AG10803 (cell line): ENCODE measurements at places on chromosomes 1 and 21.

- peak; percentile 30 for DNase-seq
Measured at GRCh38 chr1:151594143-151594625, 17.7 kb upstream of the SNX27 start.

- DNase-seq: peak; percentile 79
Measured at GRCh38 chr1:9438431-9439073, 100.7 kb upstream of the SLC25A33 start.

DNA sequence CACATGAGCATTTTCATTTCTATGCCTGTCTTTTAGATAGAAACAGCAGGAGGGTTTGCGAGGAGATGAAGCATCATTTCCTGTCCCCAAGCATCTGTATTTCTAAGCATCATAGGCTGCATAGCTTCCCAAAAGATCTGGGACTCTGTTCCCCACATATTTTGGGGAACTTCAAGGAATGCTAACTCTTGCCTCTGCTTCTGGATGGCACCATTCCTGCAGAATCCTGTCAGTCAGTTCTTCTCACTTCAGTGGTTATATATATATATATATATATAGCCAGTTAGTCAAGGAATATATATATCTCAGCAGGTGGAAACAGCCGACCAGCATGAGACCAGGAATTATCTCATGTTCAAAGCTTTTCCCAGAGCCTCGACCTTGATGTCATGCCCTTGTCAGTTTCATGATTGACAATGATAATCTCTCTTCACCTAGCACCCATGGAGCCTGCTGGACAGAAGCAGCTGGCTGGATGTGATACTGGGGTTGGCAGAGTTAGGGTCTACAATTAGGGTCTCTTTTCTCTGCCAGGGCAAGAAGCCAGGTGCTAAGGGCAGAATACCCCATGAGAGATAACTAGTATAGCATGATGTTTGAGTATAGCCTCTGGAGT, 2.4 kb downstream of the PFKFB2 start:
- no peak for DNase-seq

DNA sequence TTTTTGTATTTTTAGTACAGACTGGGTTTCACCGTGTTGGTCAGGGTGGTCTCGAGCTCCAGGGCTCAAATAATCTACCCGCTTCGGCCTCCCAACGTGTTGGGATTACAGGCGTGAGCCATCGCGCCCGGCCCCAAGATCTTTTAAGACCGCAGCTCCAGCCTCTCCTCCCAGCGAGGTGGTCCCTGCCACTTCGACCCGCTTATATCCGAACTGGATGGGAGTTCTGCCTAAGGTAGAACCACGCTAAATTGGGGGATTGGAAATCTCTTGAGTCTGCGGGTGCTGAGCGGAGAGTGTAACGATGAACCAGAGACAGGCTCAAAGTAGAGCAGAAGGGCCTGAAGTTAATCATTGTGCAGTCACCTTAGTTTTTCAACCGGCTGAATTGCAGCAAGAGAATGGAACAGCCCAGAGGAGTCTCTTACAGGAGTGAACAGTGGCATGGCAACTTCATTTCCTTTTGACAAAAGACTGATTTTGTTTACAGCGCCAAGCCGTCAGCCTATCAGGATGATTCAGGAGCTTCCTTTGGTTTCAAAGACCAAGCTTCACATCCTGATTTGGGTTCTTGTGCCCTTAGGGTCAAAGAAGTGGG, 726 bp upstream of the CYB5R1 start:
- no peak for DNase-seq

DNA sequence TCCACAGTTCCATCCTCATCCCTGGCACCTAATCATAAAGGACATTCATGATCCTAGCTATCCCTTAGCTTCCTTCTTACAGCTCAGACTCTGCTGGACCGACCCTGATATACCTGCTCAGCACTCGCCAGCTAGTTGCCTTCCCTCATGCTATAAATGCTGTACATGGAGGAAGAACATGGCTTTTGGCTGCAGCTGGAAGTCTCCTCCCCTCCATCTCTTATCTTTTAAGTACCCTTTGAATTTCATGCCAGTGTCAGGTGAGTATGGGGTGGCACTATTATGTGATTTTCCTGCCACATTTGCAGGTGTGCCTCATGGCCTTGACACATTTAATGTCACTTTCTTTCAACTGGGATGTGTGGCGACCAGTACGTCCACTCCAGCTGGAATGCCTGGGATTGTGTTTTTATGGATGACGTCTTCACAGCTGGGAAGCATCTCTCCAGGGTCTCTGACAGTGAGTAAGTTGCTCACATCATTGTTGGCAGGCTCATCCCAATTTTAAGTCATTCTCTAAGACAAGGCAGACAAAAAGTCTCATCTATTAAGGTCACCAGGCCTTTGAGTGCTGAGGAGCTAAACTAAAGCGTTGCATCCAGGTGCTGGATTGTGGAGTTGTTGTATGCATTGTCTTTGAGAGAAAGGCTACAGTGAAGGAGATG, 43.4 kb downstream of the RUNX1 start:
- DNase-seq: peak; percentile 28

- DNase-seq: peak; percentile 83
Measured at GRCh38 chr21:45102391-45102932, 28.1 kb downstream of the ADARB1 start.

DNA sequence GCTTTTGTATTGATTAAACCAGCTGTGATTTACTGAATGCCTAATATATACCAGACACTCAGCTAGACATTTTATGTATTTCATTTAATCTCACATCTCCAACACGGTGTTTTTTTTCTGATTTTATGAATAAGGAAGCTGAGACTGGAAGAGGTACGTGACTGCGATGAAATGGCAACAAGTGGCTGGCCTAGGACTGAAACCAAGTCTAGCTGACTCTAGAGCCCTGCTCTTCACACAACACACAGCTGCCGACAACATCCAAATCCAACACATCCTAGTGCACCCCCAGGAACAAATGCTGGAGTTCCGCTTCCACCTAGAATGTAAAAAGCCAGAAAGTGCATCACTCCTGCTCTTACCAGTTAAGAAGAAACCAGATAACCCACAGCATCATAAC, 10.7 kb upstream of the TOMM20 start:
- no peak for DNase-seq

DNA sequence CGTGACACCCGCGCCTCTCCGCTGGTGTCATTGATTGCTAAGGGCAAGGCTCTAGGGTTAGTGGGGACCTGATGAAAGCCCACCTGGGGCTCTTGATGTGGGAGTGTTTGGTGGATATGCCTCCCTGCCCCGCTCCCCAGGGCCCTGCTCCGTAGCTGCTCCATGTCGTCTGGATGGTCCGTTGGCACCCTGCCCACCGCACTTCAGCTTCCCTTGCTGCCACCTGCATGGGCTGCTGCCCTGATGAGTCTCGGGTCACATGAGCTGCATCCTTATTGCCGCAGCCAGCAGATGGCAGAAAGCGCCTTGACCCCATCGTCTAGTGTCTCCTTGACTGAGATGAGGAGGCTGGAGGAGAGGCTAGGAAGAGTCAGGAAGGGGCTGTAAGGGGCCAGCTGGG, 439.4 kb downstream of the CAMTA1 start:
- no peak for DNase-seq

- peak; percentile 94 for DNase-seq
Measured at GRCh38 chr1:198880818-198881597, 242.2 kb downstream of the PTPRC start.

DNA sequence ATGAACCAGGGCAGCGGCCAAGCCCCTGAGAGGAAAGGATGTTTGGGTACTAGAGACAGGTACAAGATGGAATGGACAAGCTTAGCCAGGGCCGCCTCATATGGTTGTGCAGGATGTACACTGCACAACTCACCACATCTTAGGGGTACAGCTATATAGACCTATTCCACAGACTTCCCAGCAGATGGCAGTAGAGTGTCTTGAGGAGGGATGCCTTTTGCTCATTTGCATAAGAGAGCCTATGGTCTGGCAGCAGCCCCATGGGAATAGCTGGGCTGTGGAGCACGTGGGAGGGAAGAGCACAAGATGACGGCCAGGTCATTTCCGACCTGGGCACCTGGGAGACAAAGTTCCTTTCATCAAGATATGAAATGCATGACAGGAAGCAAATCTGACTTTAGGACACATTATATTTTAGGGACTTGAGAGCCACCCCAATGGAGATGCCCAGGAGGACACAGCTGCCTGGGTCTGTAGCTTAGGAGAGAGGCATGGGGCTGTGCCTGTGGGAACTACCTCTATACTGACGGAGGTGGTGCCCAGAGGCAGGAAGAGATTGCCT, 215.5 kb downstream of the KCNJ6 start:
- peak; percentile 82 for DNase-seq

DNA sequence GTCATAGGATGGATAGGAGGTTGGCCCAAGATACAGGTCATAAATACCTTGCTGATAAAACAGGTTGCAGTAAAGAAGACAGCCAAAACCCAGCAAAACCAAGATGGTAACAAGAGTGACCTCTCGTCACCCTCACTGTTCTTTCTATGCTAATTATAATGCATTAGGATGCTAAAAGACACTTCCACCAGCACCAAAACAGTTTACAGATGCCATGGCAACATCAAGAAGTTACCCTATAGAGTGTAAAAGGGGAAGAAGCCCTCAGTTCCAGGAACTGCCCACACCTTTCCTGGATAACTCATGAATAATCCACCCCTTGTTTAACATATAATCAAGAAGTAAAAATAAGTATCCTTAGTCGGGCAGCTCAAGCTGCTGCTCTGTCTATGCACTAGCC, 671.9 kb downstream of the PTPRC start:
- DNase-seq: no peak

DNA sequence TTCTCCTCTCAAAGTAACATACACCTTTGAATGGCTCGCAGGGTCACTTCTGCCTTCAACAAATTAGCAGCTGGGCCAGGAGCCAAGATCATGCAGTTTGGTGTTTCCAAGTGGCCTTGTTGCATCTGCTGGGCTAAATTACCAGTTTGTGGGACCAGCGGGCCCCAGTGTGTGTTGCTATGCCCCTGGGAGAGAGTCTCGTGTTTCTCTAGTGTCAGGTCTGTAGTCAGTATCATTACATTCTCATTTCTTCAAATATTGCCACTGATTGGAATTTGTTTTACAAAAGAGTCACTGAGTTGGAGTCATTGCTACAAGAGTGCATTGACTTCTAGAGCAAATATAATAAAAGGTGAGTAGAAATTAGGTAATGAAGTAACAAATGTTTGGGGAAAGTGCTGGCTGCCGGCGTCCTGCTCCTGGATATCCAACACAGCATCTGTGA, 35.5 kb downstream of the RHOU start:
- no peak for DNase-seq
